ENCODE measurements at places on chromosomes 6 and 20.

DNA sequence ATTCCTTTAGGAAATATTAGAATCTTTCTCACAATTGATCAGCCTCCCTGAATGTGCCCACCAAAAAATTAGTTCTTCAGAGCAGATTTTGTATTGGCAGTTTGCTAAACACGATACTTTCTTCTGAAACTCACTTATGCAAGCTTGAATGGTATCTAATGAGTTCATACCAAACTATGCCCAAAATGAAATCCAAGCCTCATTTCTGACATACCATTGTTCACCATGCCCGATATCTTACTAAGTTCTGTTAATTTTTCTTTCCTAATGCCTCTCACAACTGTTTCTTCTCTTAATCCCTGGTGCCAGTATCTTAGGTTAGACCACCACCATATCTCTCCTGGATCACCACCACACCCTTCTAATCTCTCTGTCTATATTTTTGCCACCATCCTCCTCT, 755.9 kb downstream of the KIF16B start:
- DNase-seq = no peak

DNA sequence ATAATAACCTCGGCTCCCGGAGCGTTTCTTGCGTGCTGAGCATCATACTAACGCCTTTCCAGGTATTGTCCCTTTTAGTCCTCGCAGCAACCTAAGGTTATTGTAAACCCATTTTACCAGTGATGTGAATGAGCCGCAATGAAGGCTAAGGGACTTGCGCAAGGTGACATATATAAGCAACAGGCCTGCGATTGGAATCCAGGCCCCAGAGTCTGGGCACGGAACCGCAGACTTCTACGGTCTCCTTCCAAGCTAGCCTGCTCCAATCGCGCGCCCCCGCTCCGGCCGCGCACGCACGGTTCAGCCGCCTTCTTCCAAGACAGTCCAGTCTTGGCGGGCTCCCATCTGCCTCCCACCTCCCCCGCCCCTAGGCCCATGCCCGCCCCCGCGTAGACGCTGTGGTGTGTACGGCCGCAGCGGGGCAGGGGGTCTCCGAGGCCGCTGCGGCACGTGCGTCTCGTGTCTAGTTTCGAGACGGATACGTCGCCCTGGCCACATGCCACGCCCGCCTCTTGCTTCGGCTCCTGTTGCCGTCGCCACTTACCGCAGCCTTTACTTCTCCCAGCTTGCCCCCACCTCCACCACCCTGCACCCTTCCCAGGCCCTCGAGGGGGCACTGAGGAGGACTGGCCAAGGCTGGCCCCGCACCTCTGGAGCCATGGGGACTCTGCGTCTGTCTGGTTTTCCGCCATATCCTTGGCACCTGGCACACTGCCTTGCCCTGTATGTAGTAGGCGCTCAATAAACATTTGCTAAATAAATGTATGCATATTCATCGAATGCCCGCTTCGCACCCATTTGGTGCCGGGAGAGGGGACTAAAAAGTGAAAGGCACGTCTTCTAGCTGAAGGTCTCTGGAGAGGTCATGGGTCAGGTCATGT, 855 bp upstream of the GFOD1 start:
- no peak for DNase-seq

GRCh38 chr6:1336246-1336843, 24.4 kb downstream of the FOXQ1 start:
- DNase-seq = peak; percentile 70

GRCh38 chr6:114523508-114523907, 180.7 kb upstream of the HS3ST5 start:
- no peak for DNase-seq

DNA sequence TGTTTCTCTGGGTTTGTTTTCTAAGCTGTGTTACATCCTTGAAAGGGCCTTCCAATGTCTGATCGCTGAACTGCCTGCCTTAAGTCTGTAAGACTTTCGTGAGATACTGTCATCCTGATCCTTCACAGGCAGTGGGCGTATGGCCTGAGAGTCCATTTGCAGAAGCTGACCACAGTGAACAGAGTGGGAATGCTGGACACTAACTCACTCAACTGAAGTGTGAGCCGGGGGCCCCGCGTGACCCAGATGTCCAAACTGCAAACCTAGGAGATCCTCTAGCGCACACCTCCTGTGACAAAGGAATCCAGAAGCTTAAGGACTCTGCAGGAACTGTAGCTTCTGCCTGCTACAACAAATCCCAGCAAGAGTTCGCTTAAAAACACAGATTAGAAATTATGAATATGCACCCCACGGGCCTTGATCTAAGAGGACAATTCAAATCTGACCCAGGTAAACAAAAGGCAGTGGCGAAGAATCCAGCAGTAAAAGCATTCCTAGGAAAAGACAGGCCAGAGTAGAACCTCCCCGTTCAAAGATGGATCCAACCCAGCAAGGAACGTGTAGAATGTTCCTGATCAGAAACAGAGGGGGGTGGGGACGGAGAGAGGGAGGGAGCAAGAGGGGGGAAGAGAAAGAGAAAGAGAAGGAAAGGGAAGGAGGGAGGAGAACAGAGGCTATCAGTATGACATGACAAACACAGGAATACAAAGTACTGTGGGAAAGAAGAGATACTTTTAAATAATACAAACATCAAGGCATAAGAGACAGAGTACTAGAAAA, 135.0 kb upstream of the AFDN start:
- no peak for DNase-seq

- DNase-seq = no peak
These were observed 179.3 kb upstream of the RIMS1 start for GRCh38 chr6:71707059-71707458.

All from HCT116 (cell line).